ENCODE measurements at places on chromosomes 5 and 9.

GRCh38 chr9:1876891-1877496 lies 138.2 kb upstream of the SMARCA2 start:
- no peak for DNase-seq

DNA sequence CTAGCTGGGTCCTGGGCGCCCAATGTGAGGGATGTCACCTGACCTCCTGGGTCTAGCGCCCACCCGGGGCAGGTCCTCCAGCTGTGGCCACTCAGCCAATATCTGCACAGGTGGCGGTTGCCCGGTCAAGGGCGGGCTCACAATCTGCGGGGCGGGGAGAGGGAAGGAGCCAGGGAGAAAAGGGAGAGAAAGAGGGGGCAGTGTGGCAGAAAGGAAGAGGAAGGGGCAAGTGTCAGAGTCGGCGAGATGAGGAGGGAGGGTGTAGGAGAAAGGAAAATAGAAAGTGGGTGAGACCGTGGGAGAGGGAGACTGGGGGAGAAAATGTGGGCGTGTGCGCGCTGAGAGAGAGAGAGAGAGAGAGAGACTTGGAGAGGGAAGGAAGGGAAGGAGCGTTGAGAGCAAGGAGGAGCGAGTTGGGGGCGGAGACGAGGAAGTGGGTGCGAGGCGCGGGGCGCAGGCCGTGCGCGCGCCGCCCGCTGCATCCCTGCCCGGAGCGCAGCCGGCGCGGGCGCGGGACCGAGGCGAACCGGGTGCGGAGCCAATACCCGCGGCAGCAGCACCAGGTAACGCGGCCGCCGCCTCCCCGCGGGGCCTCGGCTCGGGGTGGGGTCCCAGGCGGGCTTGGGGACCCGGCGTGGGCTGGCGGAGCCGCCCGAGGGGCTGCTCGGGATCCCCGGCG lies at the start of gene HRH2:
TSS of gene HRH2 (plus strand) at position 479 of the 679 bp plus-strand sequence. CDS start 25,163 bp downstream, outside the sequence.
- DNase-seq, result no peak

- DNase-seq, result no peak
These were observed 32.8 kb upstream of the BASP1 start for GRCh38 chr5:17184588-17184987.

DNA sequence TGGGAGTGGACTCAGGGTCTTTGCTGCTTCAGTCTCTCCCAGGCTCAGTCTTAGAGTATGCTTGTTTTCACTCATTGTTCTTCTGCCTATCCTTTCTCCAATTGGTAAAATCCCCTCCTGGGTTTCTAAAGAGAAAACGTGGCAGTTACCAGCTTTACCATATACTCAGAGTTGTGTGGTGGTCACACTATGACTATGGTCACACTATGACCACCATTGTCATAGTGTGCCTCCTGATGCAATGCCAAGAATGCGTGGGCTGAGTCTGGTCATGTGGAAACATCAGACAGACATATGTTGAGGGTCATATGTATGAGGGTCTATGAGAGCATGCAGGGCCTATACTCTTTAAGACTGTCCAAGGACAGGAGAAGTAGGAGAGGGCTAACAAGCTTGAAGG lies 326.5 kb upstream of the PRR16 start:
- no peak for DNase-seq

DNA sequence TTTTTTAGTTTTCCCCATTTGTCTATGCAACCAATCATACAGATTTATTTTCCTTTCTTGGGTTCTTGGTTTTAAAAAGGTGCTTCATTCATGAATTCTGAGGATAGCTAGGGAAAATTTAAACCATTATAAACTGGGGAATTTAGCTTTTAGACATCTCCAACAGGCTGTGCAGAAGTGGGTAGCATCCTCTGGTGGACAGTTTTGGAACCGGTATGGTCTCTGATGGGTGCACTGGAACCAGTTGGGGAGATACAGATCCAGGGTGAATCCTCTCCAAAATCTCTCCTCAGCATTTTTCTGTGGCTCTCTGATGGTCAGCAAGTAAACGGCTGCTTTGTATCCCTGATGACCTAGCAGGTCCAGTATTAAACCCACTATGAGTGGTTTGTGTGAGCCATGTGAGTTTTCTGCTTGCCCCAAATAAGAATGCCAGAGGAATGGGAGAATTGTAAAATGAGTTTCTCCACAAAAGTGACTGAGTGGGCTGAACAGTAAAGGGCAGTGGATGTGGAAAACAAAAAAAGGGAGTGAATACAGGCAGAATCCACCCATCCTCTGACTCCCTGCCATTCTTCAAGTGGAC lies 9.1 kb upstream of the DNAJC25 start:
- no peak for DNase-seq

- no peak for DNase-seq
These were observed 960 bp downstream of the CANX start for GRCh38 chr5:179699616-179700237.

DNA sequence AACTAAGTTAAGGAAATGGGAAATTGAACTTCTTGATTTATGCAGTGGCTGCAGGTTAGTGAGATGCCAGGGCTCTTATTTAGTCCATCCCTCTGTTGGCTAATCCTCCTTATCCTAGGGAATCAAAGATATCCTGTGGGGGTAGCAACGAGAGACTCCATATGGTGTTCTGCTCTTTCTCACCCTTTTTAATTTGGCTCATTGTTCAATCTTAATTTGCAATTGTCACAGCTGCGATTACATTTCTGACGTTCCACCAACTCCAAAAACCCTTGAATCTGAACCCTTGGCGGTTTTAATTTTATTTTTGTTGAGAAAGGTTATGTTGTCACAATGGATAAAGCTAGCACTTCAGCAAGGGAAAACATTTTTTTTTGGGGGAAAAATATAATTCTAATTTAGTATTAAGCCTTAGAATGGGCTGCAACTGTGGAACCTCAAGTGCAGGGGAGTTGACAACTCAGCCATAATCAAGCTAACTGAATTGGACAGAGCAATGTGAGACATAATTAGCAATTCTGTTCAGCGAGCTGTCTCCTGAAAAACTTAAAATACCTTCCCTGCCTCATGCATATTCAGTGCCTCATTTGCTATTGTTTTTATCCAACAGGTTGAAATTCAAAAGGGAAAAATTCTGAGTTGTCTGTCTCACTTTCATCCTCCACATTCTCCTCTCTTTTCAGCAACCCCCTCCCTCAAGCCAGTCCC lies 91.3 kb downstream of the MAT2B start:
- DNase-seq, result no peak

- DNase-seq, result no peak
These were observed 99.1 kb downstream of the FBXO38 start for GRCh38 chr5:148482697-148483462.

- DNase-seq, result no peak
These were observed 32.5 kb upstream of the PPP1R26 start for GRCh38 chr9:135447126-135447525.

DNA sequence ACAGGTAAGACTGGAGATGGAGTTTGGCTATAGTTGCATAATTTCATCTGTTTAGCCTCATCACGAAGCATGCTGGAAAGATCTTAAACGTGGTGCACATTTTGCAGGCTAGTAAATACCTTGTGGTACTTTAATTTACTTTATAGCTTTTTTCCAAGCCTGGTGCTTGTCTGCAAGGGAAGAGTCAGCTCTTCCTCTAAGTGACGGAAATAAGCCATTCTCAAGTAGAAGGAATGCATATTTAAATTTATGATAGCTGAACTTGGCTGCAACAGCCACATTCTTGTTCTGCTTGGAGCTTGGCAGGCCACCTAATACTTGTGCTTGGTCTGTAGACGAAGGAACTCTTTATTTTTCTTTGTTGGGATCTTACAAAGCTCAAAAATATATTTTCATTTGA lies 188.0 kb upstream of the PIK3R1 start:
- no peak for DNase-seq

DNA sequence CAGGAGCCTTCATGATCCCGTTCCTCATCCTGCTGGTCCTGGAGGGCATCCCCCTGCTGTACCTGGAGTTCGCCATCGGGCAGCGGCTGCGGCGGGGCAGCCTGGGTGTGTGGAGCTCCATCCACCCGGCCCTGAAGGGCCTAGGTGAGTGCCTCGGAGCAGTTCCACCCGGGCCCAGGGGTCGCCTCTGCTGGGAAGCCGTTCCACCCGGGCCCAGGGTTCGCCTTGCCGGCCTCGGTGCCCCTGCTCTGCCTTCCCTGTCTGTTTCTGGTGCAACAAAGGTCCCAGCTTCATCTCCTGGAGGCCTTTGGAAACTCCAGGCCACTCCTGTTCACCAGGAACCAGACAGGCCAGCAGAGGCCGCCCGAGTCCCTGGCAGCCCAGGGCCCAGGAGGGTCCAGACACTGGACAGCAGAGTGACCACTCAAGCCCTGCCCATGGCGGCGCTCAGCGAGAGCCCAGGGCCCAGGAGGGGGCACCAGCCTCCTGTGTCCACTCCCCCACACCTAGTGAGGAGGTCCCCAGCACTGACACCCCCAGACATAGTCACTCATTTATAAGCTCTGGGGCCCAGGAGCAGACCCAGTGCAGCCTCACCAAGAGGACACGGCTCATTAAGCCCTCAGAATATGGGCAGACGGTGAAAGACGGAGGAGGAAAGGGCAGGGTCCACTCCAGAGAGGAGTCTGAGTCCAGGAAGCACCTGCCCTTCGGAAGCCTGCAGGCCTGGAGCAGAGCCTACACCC lies 7.5 kb downstream of the SLC6A19 start:
- no peak for DNase-seq

GRCh38 chr9:133727277-133727875 lies 10.8 kb downstream of the SARDH start:
- DNase-seq, result no peak

DNA sequence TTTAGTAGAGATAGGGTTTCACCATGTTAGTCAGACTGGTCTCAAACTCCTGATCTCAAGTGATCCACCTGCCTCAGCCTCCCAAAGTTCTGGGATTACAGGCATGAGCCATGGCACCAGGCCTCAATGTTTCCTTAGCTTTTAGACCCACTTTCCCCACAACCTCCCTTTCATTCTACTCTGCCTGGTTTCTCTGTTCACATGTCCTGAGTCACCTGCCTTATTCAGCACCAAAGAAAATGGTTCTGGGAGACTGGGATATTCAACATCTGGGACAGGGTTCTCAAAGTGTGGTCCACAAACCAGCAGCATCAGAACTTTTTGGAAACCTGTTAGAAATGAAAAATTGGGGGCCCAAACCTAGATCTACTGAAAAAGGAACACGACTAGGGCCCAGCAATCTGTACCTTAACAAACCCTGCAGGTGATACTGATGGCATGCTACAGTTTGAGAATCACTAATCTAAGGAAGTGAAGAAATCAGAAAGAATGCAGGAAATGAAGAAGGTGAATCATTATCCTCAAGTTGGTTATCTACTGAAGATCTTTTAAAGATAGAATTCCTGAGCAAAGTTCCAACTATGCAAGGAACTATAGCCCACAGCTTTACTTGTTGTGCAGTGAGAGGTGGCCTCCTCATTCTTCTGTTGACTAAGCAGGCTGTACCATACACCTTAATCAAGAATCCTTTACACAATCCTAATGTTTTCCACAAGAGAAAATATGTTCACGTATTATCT lies 51.8 kb upstream of the CTNNAL1 start:
- DNase-seq, result no peak

DNA sequence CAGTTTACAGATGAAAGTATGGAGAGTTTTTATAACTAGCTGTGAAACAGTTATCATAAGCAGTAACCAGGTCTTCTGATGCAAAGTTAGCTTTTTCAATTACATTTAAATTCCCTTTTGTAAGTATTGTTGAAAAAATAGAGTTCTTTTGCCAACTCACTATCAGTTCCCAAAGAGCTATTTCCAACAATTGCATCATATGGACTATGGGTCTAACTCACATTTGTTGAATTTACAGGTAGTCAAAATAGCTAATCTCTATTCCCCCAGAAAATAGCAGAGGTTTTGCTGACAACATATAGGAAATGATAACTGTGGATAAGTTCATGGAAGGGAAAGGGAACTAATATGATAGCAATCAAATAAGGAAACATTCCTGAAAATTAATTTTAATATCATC lies 1.4 kb downstream of the SPINK1 start:
- no peak for DNase-seq

GRCh38 chr9:100108559-100108958 lies 9.5 kb downstream of the INVS start:
- no peak for DNase-seq

DNA sequence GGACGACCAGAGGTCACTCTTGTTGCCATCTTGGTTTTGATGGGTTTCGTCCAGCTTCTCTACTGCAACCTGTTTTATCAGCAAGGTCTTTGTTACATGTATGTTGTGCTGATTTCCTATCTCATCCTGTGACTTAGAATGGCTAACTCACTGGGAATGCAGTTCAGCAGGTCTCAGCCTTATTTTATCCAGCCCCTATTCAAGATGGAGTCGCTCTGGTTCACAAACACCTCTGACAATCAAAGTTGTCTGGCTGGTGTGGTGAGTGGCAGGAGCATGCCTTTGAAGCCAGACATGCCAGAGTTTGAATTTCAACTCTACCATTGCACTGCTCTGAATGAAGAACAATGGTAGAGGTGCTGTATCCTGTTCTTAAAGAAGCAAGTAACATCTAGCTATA lies 253.8 kb downstream of the CHSY3 start:
- DNase-seq, result no peak

DNA sequence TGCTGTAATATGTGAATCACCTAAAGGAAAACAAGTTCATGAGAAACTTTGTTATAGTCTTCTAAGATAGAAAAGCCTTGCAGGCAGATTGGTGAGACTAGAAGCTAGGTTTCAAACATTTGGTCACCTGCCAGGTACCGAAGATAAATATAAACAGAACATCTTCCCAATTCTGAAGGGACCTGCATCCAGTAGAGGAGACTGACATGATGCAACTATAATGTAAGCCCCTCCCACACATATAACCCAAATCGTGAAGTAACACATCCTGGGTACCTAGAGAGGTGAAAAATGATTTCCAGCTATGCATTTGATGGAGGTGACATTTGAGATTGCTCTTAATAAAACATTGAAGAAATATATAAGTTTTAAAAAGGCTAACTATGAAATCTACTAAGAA lies 29.9 kb downstream of the SHLD3 start:
- DNase-seq, result no peak

DNA sequence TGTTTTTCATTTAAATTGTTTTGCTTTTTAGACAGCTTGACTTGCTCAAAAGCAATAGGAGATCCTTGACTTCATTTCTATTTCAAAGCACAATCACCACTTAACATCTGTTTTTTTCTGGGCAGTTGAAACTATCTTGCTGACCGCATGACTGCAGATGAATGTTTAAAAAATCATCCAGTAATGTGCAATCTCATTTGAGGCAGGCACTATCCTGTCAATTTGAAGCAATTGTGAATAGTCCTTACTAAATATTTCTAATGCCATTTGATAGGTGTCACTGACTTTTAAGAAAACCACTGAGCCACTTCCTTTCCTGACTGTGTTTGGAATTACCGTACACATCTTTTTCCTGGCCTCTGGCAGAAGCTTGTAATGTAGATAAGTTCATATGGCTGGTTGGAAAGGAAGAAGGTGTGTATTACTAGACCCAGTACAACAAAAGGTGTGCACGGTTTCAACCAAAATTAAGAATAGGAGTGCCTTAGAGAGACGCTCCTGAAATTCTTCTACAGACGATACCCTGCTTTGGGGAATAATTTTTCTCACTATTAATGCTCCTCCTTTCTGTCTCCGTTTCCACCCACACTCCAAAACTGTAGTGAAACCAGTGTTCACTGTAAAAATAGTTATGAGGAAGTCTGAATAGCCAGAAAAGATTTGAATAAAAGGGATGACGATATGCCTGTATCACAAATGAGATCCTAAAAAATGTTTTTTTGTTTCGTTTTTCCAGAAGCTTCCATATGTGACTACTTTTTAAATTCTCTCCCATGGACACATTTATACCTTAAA lies 136.7 kb upstream of the MOCS2 start:
- no peak for DNase-seq

GRCh38 chr5:58544195-58544594 lies 38.7 kb upstream of the RAB3C start:
- DNase-seq, result no peak

GRCh38 chr9:87445646-87446045 lies 52.0 kb upstream of the DAPK1 start:
- no peak for DNase-seq

GRCh38 chr5:40160435-40160834 lies 519.3 kb upstream of the PTGER4 start:
- DNase-seq, result no peak

All from activated naive CD4-positive, alpha-beta T cell (primary cell).